ENCODE measurements at places on chromosomes 6 and 20.

DNA sequence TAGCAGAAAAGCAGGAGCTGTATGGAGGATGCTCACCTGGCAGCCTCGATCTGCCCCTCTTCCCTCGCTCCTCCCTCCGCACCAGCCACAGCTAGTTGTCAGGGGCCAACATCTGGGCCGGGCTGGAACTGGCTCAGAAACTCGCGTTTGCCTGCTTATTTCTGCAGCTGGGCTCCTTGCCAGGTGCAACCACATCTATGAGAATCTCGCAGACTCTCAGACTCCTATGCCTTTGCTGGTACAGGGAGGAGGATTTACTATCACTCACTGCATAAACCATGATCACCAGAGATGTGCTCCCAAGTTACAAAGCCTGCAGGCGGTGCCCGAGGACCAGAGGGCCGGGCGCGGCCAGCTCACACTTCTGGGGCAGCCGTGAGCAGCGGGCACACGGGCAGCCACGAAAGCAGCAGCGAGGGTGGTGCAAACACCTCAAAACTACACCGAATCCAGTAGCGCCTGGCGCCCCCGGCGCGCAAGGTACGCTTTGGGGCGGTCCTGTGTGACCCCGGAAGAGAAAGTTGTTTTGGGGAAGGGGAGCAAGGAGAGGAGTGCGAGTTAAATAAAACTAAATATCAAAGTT, 577 bp upstream of the LRRC1 start:
- DNase-seq = peak; percentile 30

DNA sequence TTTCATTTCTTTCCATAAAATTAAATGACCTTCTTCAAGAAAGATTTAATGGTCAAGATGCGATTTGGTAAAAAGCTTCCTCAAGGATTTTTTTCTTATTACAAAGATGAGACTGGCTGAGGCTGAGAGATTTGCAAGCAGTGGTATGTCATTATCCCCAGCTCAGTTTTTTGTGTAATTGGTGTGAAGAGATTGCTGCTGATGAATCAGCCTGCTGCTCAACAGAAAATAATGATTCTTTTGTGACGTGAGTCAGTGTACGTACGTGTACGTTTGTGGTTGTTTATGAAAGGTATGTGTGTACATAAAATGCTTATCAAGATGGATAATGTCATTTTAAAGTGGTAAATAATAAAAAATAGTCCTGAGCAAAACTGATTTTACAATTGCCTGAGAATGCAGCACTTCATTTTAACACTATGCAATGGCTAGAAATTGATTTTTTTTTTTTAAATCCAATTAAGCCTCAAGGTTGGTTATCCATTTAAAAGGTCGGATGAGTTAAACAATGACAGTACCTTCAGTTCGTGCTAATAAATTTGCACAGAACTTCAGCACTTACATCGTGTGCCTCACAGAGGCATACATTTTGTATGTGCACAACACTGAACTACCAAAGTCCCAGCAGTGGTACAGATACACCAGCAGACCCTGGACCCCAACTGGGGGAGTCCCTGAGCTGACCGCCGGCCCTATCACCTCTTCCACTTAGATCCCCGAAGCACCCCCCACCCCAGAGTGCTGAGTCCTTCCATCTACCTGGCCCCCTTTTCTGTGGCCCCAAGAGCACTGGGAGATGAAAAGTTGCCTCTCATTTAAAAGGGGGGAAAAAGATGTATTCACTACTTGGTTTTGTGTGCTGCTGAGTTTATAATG, 9.7 kb upstream of the NPEPL1 start:
- no peak for DNase-seq

DNA sequence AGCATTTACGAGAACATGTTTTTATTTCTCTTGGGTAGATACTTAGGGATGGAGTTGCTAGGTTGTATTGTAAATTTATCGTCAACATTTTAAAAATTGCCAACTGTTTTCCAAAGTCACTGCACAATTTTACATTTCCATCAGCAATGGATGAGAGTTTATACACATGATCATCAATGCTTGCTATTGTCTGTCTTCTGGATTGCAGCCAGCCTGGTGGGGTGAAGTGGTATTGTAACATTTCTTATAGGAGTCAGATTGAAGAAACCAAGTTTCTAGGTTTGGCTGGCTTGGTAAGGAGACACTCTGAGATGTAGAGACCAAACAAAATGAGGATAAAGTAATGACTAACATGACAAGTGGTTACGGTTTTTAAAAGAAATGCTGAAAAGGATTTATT, 57.1 kb upstream of the HDDC2 start:
- DNase-seq = no peak

- no peak for DNase-seq
These were observed 23.9 kb downstream of the RPRD1B start for GRCh38 chr20:38057351-38057972.

DNA sequence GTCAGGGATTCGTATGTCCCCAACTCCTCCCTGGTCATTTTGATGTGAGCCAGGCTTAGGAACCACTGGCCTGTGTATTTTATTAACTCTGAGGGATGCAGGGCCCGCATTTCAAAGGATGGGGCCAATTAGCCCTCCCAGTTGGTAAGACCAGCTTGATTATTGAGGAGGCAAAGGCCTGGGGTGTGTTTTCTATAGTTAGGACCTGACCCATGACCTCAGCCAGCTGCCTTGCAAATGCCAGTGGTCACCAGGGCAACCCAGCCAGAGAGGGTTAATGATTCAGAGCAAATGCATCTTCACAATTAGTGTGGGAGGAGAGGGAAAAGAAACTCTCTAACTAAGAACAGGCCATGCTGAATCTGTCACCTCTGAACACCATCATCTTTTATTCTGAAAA, 835.4 kb downstream of the MAFB start:
- DNase-seq = peak; percentile 64

- no peak for DNase-seq
These were observed 138.1 kb upstream of the JARID2 start for GRCh38 chr6:15107644-15108382.

GRCh38 chr20:33897313-33897912, 86.3 kb downstream of the CHMP4B start:
- no peak for DNase-seq

DNA sequence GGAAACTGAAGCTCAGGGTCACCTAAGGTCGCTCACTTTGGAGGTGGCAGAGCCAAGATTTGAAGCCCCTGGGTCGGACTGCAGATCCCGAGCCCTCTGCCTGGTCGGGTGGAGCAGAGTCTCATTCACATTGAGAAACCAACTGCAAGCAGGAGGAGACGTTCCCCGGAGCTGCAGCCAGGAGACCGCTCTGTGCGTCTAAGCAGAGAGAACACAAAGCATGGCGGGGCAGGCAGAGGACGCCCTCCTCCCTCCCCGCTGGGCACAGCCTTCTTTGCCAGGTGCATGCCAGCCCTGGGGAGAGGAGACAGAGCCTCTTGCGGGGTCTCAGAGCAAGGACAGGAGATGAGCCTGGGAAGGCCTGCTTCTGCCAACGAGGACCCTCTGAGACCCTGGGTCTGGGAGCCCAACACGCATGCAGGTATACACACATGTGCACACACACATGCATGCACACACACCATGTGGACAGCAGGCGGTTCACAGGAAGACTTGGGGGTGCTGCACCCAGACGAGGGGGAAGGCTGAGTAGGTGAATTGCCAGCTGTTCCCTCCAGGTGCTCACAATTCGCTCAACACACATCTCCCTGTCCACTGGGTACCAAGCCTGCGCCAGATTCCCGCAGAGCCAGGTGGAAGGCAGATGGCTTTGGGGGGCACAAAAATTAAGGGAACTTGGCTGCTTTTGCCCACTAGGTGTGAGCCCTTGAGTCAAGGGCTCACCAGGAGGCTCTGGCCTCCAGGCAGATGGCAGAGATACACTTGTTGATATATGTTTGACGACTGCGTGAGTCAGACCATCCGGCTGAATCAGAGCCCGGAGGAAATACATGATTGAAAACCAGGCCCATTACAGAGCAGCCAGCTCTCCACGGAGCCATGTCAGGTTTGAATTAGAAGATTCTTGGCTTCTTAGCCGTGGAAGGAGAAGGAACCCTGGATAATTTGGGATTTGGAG, 5.5 kb upstream of the NTSR1 start:
- peak; percentile 67 for DNase-seq

DNA sequence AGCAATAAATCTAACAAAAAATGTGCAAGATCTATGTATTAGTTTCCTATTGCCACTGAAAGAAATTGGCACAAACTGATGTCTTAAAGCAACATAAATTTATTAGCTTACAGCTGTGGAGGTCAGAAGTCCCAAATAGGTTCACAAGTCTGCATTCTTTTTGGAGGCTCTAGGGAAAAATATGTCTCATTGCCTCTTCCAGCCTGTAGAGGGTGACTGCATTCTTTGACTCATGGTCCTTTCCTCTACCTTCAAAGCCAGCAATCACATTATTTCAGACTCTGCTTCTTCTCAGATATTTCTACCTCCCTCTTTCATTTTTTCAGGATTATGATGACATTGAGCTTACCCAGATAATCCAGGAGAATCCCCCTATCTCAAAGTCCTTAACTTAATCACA, 1531.1 kb downstream of the KHDRBS2 start:
- no peak for DNase-seq

GRCh38 chr6:24356310-24356973, 1.4 kb downstream of the DCDC2 start:
- no peak for DNase-seq

- no peak for DNase-seq
These were observed 106.9 kb downstream of the TFAP2B start for GRCh38 chr6:50925548-50925947.

DNA sequence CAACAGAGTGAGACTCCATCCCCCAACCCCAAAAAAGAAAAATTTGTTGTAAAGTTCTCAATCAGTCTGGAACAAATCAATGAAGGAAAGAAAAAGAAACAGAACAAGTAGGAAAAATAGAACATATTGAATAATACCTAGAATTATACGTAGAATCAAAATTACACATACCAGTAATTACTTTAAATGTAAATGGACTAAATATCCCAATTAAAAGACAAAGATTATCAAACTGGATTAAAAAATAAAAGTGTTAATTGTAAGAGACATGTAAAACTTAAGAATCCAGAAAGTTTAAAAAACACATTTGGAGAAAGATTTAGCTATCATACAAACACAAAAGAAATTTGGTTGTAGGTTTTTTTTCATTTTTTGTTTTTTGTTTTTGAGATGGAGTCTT, 12.3 kb upstream of the CDYL start:
- DNase-seq = no peak

GRCh38 chr20:57991211-57991881, 237.1 kb downstream of the ANKRD60 start:
- DNase-seq = peak; percentile 86

GRCh38 chr6:143629104-143630080, 48.4 kb upstream of the PHACTR2 start:
- peak; percentile 58 for DNase-seq

DNA sequence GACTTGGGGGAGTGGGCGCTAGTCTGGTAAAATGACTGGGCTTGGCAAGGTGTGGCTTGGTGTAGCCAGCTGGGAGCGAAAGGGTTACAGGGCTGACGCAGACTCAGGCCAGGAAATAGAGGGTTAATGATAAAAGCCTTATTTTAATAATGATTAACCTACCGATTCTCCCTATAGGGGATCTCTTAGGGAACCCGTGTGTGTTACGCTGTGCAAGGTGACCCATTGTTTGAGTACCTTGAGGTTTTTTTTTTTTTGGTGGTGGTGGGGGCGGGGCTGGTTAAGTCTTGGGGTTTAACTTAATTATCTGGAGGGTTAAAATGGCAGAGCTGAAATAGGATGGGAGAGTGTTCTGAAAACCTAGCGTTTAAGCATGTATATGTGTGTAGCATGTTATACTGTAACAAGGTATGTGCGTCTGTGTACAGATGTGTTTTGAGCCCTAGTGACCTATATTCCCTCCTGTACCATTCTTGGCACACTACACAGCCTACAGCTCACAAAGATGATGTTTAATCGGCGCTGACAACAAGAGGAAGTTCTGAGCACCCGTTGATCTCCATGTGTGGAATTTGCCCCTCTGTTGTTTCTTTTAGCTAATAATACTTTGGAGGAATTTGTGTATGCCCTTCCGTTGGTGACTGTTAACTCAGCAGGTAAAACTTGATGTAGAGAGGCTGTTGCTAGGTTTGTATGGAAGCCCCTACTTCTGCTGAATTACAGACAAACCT, 1.3 kb downstream of the CARMIL1 start:
- DNase-seq = no peak

DNA sequence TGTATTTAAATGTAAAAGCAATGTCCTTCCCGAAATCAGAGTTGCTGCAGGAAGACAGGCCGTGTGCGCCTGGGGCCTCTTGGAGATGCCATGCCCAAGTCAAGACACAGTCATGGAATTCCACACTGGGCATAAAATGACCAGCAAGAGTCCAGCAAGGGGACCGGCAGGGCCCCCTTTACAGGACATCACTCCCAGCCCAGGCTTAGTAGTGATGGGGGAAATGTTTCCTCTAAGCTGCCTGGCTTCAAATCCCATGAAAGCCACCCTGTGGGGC, 1.9 kb upstream of the PPP1R3G start:
- DNase-seq = no peak

DNA sequence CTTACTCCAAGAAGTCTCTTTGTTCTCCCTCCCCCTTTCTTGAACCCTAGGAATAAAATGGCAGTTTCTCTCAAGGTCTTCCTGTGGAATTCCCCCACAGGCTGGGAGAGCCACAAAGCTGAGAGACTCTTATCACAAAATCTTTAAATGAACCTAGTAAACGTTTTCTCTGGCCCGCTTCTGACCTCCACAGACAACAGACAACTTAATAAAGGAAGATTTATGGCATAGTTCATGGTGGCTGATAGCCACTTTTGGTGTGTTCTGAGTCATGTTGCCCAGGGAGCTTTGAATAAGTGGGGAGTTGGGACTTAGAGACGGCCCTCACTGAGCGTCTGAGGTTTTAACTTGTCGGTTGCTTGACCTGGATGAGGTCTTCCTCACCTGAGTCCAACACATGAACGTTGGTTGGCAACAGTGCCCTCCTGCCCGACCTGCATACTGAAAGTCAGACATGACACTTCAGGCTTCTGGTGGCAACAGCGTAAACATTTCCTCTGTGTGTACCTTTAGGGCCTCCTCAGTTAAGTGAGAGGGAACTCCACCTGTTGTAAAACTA, 124.1 kb downstream of the FOXO3 start:
- DNase-seq = peak; percentile 53

GRCh38 chr20:10119336-10119735, 84.5 kb downstream of the ANKEF1 start:
- no peak for DNase-seq

- DNase-seq = no peak
These were observed 50.9 kb downstream of the WDR27 start for GRCh38 chr6:169650959-169651292.

DNA sequence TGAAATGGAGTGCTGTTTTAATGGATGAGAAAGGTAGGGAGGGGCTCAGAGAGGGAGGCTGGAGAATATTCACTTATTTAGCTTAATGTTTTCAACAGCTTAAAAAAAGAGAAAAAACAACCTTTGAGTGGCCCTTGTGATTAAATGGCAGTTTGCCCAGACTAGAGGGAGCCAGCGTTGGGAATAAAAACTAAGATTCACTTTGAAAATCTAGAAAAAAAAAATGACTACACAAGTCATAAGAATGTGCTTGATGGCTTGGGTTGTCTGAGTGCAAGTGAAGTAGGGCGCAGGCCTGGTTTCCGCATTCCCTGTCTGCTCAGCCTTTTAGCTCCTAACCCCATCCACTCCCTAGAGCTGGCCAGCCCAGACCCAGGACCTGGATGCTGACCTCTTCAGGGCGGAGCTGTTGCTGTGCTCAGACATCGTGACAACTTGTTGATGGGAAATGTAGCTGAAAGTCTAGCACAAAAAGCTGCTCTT, 28.9 kb downstream of the UTRN start:
- no peak for DNase-seq

GRCh38 chr20:49642816-49643215, 70.9 kb downstream of the B4GALT5 start:
- no peak for DNase-seq

GRCh38 chr6:148972481-148972880, 225.7 kb downstream of the UST start:
- DNase-seq = no peak

GRCh38 chr20:6209093-6209492, 86.3 kb upstream of the FERMT1 start:
- no peak for DNase-seq

Measured in BJ (cell line).